ENCODE measurements at places on chromosomes 13 and 19.

DNA sequence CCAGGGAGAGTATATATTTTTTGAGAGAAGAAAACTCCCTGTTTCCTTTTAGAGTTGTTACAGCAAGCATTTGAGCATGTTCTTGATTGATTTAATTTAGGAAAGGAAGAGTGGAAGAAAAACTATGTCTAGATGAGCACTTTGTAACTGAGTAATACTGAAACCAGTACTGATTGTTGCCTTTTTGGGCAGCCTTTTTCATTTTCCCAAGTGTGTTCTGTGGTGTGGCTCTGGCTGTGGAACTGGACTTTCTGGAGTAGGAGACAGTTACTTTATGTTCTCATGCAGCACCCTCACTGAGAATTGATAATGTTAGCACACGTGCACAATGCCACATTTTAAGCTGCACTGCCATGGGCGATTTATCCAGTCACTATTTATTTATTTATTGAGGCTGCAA, 211.5 kb downstream of the LMO7 start:
- no peak for DNase-seq

- DNase-seq: no peak
Measured at GRCh38 chr13:35817642-35818607, 313.3 kb downstream of the DCLK1 start.

GRCh38 chr19:10766671-10767201, 48.9 kb downstream of the DNM2 start:
- DNase-seq: no peak

GRCh38 chr19:15469513-15470297, 5.4 kb upstream of the RASAL3 start:
- no peak for DNase-seq

DNA sequence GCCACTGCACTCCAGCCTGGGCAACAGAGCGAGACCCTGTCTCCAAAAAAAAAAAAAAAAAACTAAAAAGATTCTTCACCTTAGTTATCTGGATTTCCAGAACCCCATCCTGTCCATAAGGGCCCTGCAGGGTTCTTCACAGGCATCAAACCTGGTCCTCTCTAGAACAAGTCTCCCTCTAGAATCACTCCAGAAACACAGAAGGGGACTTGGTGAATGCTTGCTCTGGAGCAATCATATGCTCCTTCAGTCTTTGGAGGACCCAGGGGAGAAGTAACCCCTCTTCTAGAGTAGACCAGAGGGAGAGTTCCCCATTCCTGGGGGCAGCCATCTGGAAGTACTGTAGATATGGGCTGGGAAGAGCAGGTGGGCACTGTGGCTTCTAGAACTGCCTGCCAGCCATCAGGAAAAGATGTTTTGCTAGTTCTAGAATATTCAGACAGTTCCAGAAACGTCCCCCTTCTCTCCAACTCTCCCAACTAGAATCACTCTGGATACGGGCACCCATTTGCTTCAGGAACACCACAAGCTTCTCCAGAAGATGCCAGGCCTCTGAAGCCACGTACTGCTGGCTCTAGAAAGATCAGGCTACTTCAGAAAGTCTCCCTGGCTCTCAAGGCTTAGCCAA, 2.8 kb downstream of the FUT1 start:
- DNase-seq: no peak

- DNase-seq: no peak
Measured at GRCh38 chr13:99693852-99694611, 192.8 kb downstream of the TM9SF2 start.

DNA sequence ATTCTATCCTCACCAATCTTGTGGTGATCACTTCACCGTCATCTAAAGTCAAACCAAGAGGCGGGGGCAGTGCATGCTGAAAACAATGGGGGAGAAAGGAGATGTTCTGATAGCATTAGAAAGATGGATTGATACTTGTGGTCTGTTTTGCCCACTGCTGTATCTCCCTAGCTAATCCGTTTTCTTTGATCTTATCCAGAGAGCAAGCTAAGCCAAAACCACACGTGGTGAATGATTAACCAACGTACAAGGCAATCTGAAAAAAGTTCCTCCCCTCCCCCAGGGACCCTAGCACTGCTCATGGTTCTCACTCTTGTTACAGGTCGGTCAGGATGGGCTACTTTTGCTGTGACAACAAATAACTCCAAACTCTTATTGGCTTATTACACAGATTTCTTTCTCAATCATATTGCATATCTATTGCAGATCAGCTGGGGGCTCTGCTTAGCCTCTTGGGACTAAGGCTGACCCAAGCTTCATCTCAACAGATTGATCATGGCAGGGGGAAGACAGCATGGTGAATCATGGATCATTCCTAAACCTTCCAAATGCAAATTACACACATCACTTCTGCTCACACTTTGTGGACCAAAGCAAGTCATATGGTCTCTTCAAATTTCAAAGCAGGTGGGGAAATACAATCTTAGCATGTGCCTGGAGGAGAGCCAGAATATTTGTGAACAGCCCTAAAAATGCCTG, 11.9 kb upstream of the C13orf42 start:
- peak; percentile 27 for DNase-seq

- DNase-seq: peak; percentile 64
Measured at GRCh38 chr13:30892966-30893365, 13.1 kb upstream of the MEDAG start.

GRCh38 chr13:51158880-51159518, 47.9 kb upstream of the C13orf42 start:
- DNase-seq: no peak

DNA sequence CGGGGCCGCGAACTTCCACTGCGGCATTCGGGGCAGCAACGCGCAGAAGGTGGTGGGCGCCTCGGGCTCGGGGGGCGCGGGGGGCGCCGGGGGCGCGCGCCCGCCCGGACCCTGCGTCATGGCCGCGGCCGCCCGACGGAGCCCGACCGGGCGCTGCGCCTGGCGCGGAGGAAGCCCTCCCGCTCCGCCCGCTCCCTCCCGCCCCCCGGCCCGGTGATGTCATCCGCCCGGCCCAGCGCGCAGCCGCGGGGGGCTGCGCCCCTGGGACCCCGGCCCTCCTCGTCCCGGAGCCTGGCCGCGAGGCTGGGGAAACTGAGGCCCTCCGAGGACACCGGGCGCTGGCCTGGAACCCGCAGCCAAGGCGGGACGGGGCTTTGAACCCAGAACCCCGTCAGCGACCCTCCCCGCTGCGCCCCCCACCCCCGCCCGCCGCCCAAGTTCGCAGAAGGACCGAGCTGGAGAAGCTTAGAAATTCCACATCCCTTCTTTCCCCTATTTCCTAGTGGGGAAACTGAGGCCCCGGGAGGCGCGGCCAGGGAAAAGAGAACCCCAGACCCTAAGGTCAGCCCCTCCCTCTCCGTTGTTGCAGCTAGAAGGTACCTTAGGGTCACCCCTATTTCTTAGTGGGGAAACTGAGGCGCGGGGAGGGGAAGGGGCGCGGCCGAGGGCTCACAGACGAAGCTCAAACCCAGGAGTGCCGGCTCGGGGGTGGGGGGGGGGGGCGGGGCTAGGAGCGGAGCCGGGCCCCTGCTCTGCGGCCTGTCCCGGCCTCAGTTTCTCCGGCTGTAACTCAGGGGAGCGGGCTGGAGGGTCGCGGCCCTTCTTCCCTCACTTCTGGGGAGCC, at the start of gene SHC2:
TSS of gene SHC2 (minus strand) at position 157 of the 844 bp plus-strand sequence. CDS start at position 120, 37 bp downstream.
- DNase-seq: peak; percentile 64

DNA sequence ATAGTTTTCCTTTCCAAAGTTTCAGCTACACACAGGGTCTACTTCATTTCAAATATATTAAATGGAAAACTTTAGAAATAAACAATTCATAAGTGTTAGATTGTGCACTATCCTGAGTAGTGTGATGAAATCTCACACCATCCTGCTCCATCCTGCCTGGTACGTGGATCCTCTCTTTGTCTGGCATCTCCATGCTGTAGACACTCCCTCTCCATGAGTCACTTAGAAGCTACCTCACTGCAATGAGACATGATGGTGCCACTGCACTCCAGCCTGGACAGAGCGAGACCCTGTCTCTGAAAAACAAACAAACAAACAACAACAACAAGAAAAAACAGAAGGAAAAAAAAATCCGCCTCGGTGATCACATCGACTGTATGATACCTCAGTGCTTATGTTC, 191.8 kb downstream of the PCCA start:
- DNase-seq: no peak

DNA sequence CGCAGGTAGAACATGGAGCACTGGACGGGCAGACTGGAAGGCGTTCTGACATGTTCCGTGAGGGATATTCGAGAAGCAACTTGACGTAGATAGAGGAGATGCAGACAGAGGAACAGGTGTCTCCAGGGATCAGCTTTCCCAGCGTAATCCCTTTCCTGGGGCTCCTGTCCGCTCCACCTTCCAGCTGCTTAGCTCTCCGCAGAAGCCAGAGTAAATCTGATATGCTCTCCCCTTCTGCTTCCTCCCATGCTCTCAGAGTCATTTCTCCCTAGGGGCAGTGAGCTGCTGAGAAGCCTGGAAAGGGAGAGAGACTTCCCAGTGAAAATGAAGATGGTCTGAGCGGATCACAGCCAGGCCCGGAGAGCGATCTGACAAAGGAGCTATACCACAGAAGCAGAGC, 23.0 kb upstream of the OLFM4 start:
- no peak for DNase-seq

GRCh38 chr19:7868671-7869452, 5.3 kb downstream of the PRR36 start:
- DNase-seq: peak; percentile 92

DNA sequence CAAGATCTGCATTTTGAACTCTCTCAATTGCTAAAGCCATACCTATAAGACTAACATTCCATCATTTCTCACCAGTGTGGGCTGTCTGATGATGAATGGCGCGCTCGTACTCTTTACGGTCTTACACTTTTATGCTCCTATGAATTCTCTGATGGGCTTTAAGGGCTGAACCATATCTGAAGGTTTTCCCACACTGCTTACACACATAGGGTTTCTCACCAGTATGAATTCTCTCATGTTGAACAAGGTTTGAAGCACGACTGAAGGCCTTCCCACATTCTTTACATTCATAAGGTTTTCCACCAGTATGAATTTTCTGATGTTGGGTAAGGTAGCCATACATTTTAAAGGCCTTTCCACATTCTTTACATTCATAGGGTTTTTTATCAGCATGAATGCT, 18.8 kb upstream of the ZNF607 start:
- no peak for DNase-seq

DNA sequence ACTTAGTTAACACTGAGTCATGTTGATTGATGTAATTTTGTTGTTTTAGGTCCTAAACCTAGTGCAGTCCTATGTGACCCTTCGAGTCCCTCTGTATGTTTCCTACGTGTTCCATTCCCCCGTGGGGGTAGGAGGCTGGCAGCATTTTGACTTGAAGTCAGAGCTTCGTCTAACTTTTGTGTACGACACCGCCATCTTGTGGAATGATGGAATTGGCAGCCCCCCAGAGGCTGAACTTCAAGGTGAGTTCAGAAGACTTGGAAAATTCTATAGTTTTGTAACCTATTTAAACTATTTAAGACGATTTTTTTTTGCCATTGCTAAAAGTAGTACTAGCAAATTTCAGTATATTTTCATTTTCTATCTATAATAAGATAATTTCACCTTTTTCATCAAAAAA, 117.9 kb downstream of the STOML3 start:
- DNase-seq: peak; percentile 34

Data from HuH-7 (cell line).